ENCODE measurements at places on chromosomes 7 and 10.

- no peak for DNase-seq
Measured at GRCh38 chr7:147999962-148000361, 590.6 kb upstream of the C7orf33 start.

DNA sequence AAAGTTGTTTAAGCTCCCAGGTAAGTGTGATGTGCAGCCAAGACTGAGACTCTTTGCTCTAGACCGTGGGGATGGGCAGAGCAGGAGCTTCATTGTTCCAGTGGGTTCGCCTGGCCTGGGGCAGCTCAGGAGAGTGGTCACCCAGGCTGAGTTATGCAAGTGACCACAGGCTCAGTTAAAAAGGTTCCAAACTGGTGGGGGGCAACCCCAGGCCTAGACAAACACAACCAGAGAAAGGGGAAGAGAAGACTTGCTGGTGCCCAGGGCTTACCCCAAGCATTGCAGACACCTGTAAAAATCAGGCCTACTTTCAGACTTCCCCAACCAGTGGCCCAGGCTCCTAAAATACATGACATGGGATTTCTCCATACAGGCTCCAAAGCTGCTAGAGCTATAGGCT, 21.6 kb downstream of the CREB3L2 start:
- no peak for DNase-seq

DNA sequence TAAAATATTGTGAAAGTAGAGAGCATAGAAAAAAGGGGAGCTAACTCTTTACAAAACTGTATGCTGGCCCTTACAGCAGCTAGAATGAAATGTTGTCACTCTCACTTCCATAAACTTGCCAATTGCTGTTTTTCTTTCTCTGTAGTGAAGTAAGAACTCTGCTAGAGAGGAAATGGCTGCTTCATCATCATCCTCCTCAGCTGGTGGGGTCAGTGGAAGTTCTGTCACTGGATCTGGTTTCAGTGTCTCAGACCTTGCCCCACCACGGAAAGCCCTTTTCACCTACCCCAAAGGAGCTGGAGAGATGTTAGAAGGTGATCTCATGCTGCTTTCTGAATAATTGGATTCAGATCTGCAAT, 7.6 kb upstream of the ASCC1 start:
- no peak for DNase-seq

DNA sequence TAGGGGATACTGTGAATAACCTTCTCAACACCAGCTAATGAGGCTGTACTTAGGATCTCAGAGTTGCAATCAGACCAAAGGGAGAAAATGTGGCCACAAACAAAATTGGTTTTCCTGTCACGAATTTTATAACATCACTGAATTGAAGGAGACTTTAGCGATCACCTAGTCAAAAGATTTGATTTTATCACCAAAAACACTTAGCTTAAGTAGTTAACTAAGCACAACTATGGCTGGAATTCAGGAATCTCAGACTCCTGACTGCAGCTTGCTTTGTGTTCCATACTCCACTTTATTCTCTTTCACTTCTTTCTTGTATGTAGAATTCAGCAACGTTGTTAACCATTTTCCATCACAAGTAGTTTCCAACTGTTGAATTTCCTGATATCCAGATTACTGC, 152.0 kb downstream of the SLC16A9 start:
- no peak for DNase-seq

GRCh38 chr10:5774987-5775620, 38.1 kb downstream of the GDI2 start:
- no peak for DNase-seq

- no peak for DNase-seq
Measured at GRCh38 chr10:94938383-94938782, at the start of gene CYP2C9. TSS of gene CYP2C9 (plus strand) at chr10:94938658. CDS start at chr10:94938683, 25 bp downstream.

- DNase-seq: no peak
Measured at GRCh38 chr10:23692736-23693135, 253.9 kb downstream of the OTUD1 start.

DNA sequence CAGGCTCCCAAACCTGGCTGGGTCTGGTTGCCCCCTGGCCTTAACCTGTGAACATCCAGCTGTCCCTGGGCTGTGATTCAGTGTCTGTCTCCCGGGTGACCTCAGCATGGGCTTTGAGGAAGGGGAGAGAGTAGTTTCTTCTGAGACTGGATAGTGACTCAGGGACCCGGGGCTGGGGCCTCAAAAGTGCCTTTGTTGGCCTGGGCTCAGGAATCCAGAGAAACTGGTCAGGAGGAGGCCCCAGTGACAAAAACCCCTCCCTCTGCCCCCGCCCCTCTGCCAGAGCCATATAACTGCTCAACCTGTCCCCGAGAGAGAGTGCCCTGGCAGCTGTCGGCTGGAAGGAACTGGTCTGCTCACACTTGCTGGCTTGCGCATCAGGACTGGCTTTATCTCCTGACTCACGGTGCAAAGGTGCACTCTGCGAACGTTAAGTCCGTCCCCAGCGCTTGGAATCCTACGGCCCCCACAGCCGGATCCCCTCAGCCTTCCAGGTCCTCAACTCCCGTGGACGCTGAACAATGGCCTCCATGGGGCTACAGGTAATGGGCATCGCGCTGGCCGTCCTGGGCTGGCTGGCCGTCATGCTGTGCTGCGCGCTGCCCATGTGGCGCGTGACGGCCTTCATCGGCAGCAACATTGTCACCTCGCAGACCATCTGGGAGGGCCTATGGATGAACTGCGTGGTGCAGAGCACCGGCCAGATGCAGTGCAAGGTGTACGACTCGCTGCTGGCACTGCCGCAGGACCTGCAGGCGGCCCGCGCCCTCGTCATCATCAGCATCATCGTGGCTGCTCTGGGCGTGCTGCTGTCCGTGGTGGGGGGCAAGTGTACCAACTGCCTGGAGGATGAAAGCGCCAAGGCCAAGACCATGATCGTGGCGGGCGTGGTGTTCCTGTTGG, at the start of gene CLDN4:
Gene CLDN4 (plus strand): TSS at position 316 of the 903 bp plus-strand sequence. CDS start 206 bp downstream, at position 522.
- DNase-seq: no peak

DNA sequence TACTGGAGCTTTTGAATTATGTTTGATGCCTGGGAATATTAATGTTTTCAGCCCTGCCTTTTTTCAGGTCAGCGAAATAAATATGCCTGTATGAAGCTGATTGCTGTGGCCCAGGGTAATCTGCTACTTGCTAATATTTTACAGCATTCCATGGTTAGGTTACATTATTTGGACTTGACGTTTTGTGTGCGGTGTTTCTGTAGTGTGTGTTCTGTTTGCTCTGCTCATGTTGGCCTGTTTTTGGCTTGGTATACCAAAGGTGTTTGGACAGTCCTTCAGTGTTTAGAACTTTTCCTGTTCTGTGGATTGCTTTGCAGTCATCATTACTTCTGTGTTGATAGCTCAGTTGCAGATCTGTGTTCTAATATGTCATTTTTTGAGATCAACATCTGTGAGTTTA, 11.5 kb downstream of the ZRANB1 start:
- DNase-seq: no peak

DNA sequence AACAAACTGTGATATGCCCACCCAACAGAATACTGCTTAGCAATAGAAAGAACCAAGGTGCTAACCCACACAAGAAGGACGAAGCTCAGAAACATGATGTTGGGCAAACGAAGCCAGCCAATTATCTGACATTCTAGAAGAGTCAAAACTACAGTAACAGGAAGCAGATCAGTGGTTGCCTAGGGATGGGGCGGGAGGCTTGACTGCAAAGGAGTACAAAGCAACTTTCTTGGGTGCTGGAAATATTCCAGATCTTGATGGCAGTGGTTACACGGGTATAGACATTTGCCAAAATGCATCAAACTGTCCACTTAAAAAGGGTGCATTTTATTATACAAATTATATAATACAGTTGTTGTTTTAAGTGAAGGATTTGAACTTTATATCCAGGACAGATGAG, 41.1 kb upstream of the RET start:
- DNase-seq: no peak

DNA sequence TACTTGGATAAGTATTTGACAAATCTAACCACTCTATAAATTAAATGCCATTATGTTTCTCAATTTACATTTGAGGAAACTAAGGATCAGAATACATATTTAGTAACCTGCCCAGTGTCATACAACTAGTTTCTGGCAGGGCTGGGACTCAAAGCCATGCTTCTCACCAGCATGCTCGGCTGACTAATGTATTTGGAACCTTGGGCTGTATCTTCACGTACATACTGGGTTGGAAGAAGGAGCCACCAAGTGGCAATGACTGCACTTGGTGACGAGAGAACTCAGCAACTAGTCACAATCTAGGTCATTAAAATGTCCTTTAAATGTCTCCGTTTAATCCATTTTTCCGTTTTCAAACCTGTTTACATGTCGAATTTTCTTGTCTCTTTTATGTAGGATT, 42.9 kb downstream of the CHRM2 start:
- DNase-seq: no peak

- DNase-seq: no peak
Measured at GRCh38 chr10:6343305-6344010, 140.7 kb downstream of the PFKFB3 start.

GRCh38 chr7:99102809-99103690, 40.9 kb downstream of the SMURF1 start:
- no peak for DNase-seq

DNA sequence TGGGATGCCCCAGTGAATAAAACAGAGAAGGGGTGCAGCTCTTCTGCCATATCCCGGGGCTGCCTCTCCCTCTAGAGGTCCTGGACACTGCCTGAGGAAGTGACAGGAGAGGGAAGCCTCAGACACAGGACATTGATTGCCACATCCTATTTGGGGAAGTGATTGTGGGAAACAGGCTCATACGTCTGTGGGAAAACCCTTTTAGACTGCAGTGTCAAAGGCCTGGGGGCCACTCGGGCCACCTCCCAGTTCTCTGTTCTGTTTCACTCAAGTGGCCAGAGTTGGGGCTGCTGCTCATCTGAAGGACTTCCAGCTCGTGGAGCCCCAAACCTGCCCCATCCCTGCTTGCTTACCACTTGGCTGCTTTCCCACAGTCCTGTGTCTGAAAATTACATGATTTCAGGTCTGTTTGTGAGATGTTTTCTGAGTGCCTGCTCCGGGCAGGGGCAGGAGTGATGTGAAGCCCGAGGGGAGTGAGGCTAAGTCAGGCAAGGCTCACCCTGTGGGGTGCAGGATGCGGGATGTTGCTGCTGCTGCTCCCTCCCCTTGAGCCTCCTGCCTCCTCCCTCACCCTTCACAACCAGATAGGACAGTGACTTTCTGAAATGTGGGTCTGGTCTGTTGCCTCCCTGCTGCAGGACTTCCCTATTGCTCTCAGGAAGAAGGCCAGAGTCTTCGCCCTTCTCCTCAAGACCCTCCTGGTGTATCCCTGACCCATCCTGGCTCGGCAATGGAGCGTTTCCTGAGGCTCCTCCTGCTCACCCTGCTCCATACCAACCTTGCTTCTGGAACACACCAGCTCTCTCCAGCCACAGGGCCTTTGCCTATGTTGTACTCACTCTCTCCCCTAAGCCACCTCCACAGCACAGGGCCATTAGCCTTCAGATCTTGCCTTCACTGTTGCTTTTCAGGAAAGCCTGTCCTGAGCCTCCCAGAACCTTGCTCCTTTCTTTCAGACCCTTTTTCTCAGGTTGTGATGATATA, 58.4 kb downstream of the NEURL1 start:
- no peak for DNase-seq

DNA sequence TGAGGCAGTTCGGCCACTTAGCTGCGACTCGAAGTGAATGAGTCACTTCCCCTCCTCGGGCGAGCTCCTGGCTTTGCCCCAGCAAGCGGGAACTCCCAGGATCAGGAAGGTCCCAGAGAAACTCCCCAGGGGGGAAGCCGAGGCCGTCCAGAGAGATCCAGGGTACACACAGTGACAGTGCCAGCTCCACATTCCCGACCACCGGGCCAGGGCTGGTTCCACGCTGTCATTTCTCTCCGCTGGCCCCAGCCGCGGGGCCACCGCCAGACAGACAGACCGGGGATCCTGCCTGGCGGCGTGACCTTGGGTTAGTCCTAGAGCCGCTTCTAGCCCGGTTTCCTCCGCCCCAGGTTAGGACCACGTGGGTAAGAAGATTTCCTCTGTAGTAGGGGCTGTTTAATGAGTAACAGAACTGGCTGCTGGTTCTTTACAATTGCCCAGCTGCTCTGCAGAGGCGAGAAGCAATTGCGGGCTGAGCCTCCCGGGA, 463 bp upstream of the UPP1 start:
- peak; percentile 74 for DNase-seq

DNA sequence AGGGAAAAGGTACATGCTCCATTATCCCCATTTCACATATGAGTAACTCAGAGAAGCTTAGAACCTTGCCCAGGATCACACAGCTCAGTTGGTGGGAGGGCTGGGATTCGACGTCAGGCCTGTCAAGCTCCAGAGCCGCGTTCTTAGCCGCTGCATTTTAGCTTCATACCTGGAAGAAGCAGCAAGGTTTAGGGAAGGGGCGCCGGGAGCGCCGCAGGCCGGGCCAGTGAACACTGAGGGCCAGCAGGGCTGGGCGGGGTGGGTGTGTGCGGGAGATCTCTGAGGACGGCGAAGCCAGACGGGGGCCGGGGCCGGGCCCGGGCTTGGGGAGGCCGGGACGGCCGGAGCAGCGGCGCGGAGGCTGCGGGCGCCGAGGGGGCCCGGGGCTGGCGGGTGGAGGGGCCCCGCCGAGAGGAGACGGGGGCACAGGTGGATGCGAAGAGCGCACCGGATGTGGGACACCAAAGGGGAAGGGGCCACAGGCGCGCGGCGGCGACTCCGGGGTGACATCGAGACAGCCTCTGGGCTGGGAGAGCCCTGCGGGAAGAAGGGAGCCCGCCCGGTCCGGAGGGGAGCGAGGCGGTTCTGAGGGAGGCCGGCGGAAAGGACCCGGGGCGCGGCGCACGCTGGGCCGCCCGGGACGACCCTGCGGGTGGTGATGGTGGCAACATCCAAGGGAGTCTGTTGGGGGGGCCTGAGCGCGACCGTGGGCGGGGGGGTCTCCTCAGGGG, 498 bp downstream of the NDST2 start:
- DNase-seq: peak; percentile 37

DNA sequence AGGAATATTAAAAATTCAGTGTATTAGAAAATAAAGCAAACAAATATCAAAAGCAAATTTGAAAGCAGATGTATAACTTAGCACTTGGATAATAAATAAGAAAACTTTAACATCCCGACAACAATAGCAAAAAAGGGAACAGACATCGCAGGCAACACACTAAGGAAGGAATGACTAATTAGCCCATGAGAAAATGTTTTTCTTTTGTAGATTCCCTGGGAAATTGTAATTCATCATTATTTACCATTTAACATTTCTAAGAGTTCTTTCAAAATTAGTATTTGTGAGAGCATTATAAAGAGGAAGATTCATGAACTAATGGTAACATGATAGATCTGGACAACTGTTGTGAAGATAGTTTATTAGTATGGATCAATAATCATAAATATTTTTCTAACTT, 106.0 kb upstream of the STK17A start:
- DNase-seq: no peak

DNA sequence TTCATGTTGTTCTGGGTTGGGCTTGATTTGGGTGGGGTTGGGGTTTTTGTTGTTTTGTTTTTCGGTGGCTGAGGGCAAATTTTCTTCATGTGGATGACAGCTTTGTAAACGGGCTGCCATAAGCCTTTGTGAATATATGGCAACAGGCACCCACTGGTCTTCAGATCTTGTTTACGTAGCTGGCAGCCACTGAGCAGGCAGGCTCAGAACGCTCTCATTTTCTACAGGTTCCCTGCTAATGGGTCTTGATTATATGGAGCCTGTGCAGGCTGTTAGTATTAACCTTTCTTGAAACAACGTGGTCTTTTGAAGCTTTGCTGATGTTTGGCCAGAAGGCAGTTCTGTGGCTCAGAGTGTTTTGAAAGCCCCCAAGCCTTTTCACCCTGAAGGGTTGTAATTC, 199.7 kb downstream of the TNS3 start:
- DNase-seq: no peak

GRCh38 chr10:12490963-12491362, 141.6 kb downstream of the CAMK1D start:
- no peak for DNase-seq

- no peak for DNase-seq
Measured at GRCh38 chr10:104123397-104123796, 1.4 kb downstream of the SFR1 start.
